ENCODE measurements at places on chromosomes 4 and X. TPM values are rescaled to one million over a fixed set of nuclear protein-coding genes. Genes with fewer than 3 reads are reported as not detected.

DNA sequence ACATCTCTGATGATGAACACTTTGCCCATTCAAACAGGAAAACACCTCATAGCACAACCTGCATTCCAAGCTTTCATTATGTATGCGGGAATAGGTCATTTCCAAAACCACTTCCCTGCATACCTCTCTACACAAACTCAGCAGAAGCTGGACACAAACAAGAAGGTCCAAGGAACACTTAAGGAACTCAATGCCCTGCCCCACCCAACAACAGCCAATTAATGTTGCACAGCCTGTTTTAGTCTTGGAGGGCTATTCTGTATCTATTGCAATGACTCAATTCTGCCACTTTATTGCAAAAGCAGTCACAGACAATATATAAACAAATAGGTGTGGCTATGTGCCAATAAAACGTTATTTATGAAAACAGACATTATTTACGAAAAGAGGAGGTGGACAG lies 16.7 kb downstream of the OPHN1 start:
- no peak for DNase-seq

The HMGN5 gene
- 2.1 TPM for total RNA-seq

The EMD gene
- total RNA-seq: 21.7 TPM

GRCh38 chr4:186643501-186644310 lies 80.0 kb downstream of the FAT1 start:
- no peak for DNase-seq

The VSIG1 gene
- total RNA-seq: not detected

DNA sequence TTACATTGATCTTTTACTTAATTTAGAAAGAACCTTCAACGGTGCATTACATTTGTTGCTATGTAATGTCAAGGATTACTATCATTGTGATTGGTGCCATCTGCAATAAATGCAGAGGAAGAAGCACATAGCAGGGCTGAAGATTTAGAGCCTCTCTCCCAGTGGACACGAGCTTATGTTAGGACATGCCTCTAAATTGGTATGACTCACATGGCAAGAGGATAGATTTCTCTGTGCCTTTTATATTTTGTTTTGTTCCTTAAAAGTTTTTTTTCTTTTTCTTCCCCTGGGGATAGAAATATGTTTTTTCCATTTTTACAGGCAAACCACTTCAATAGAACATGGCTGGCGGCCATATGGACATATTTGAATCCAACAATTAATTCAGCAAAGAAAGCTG lies 205.0 kb upstream of the HAND2 start:
- no peak for DNase-seq

The MUC7 gene
- total RNA-seq: not detected

The MAGEA12 gene
- total RNA-seq: not detected

The TBL1X gene
- 4.2 TPM for total RNA-seq

DNA sequence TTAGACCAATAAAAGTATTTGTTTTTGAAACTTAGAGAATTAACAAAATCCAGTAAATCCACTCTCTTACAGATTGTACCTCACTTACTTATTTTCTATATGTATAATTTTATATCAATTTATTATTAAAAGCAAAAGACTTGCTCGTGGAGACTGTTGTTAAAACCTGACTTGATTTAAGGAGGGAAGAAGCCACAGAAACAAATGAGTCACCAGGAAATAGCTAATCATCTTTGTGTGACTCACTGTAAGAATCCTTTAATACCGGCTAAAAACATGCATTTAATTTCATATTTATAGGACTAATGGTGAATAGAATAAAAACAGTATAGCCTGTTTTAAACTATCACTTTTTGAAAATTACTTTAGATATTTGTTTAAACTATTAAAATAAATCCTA lies 29.9 kb upstream of the UBE2NL start:
- DNase-seq: no peak

DNA sequence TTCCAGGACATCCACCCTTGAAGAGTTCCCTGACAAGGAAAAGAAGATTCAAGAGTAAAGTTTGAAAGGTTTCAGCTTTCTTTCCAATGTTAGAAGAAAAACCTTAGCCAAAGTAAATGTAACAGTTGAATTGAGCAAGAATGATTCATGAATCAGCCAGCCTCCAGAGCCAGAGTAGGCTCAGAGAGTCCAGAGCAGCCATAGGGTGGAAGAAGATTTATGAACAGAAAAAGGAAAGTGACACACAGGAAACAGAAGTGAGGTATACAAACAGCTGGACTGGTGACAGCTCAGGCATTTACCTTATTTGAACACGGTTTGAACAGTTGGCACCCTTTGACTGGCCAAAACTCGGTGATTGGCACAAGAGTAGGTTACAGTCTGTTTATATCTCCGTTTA lies 63.2 kb downstream of the QDPR start:
- no peak for DNase-seq

The SMIM9 gene
- total RNA-seq: not detected

DNA sequence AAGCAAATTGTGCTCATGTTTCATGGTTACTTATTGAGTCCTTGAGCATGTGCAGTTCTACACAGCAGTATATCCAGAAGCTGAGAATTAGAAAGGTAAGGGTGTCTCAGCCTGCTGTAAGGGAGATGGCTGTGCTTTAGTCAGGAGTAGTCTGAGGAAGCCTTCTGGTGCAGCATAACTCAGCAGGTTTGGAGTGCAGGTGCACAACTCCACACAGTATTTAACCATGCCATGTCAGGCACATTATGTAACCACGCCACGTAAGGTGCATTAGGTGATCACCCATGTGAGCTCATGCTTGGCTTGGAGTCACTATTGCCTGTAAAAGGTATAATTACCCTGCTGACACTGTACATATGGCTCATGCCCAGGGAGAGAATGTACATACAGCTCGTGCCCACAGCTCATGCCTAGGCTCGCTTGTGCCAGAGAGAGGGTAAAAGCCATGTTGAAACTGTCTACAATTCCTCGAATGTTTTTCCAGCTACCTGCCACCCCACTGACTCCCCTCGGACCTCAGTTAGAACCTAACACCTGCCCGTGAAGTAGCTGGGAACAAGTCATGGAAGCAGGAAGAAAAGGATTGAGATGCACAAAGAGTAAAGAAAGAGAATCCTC lies 37.8 kb downstream of the UCHL1 start:
- no peak for DNase-seq

DNA sequence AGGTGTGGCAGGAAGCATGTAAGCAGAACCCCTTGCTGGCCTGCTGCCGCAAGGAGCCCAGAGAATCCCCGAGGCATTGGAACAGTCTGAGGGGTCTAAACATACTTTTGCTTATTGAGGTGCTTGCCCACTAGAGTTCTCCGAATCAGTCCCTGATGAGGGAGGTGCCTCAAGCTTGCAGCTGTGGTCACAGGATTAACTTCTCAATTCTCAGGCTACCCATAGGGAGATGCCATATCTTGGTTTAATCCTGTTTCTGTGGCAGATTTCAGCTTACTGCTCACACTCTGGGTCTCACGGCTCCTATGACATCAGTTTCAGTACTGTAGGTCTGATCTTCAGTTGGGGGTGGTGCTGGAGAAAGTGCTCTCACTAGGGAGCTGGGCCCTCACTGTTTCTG lies 39.9 kb downstream of the CCNG2 start:
- DNase-seq: no peak

GRCh38 chr4:163392328-163392727 lies 48.6 kb downstream of the NPY5R start:
- no peak for DNase-seq

DNA sequence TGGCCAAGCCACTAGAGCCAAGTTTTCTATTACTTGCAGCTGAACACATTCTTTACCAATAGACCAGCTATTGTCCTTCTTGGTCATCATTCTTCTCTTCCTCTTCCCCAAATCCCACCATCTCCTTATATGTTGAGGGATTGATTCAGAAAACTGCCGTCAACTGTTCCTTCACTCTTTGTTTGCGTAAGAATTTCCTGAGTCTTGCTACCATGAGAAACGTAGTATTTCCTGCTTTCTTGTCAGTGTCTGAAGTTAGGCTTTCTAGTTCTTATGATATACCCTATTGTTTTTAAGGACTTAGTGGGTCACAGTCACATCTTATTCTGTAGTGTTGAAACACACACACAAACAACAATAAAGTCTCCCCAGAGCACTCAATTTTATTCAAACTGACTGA lies 20.1 kb downstream of the IGFBP7 start:
- DNase-seq: no peak

The TIGD4 gene
- 0.94 TPM for total RNA-seq

The DNAAF6 gene
- total RNA-seq: not detected

GRCh38 chr4:184265546-184266351 lies 48.1 kb upstream of the ENPP6 start:
- DNase-seq: peak; percentile 69

DNA sequence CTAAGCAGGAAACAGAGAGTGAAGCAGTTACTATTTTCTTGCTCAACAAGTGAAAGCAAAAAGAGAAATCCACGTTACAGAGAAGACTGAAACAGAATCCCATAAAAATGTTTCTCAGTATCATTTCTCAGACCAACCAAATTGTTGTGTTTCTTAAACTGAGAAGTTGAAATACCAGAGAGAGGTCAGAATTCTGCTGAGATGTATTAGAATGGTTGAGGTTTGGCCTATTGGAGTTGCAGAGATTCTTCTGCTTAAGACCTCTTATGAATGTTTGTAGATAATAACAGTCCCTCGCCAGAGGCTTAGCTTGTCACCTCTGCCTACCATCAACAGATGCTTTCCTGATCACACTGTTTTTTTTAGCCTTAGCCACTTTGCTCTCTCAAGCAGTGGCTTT lies 481.4 kb downstream of the TRIML1 start:
- no peak for DNase-seq

The AFF2 gene
- total RNA-seq: 1.9 TPM

The KIF4A gene
- total RNA-seq: 2.8 TPM

The PPP1R2C gene
- not detected for total RNA-seq

DNA sequence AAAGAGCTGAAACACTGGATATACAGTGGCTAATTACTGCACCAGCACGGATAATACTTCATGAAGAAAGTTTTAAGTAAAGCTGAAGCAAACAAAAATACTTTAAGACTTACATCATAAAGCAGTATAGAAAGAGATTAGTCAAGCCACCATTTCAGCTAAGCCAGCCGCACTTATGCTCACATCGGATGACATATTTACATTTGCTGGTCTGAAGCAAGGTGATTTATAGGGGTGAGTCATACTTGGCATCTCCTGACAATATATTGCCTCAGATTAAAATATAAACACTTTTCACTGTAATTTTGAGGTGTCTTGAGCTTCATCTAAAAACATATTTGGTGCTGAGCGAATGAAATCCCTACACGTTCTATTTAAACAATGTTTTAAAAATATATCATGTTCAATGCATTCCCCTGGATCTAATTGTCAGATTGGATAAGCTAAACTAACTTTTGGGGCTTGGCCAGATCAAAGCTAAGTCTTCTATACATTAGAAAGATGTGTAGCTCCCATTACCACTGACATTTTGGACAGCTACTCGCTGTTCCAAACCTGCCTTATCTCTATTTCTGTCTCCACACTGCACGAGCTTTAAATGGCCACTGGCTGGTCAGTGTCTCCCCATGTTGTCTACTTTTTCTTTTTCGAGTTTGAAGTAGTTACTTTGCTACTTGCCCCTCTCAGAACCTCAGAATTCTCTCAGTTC lies 103.2 kb downstream of the VCX2 start:
- no peak for DNase-seq

The MAGED4 gene
- 2.5 TPM for total RNA-seq

- no peak for DNase-seq
Observed at GRCh38 chr4:174713181-174713580, 115.9 kb downstream of the GLRA3 start.

The MAGEA11 gene
- not detected for total RNA-seq

DNA sequence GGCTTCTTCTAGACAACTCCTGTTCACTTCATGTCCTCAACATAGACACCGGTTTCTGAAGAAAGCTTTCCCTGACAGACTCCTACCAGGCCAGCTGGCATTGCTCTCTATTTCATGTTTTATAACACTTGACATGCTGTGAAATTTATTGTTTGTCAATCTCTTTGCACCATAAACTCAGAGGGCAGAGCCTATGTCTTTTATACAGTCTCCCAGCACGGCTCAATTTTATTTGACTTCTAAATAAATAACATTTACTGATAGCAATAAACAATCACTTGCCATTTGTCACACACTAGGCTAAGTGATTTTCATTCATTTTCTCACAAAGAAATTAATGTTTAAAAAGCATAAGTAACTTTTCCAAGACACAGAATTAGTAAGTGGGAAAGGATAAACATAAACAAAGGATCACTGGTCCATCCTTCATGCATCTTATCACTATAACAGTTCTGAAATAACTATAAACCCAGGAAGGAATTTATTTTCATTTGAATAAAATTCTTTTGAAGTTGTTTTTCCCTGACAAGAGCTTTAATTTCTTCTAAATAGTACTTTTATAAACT lies 577.6 kb downstream of the TECRL start:
- no peak for DNase-seq

The ZCCHC18 gene
- total RNA-seq: not detected

- no peak for DNase-seq
Observed at GRCh38 chr4:39054497-39054896, 7.5 kb upstream of the KLHL5 start.

The LGI2 gene
- 0.83 TPM for total RNA-seq

DNA sequence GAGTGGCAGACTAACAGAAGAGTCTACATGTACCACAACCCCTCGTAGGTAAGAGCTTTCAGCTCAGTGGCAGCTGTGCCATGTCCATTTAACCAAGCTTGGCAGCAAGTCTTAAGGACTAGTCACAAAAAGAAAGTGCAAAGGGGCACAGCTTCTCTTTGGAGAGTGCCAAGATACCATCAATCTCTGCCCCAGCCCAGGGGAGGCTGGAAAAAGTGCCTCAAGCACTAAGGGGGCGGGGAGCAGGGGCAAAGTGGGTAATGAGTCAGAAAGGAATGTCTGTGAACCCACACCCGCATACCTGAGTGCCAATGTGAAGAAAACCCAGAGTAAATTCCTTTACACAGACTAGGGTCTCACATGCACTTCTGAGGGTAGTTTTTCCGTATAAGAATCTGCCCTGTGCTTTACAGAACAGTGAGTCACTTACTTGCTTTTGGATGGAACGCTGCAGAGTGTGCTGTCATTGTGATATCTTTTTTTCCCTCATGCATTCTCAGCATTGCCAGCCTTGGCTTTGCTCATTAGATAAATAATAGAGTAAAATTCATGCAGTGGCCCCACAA lies 219.8 kb downstream of the ZNF674 start:
- DNase-seq: no peak

The SLIT2 gene
- total RNA-seq: 4.3 TPM

- DNase-seq: no peak
Observed at GRCh38 chrX:115912372-115912897, 258.1 kb upstream of the AGTR2 start.

GRCh38 chrX:136712650-136713310 lies 64.8 kb downstream of the CD40LG start:
- DNase-seq: no peak

DNA sequence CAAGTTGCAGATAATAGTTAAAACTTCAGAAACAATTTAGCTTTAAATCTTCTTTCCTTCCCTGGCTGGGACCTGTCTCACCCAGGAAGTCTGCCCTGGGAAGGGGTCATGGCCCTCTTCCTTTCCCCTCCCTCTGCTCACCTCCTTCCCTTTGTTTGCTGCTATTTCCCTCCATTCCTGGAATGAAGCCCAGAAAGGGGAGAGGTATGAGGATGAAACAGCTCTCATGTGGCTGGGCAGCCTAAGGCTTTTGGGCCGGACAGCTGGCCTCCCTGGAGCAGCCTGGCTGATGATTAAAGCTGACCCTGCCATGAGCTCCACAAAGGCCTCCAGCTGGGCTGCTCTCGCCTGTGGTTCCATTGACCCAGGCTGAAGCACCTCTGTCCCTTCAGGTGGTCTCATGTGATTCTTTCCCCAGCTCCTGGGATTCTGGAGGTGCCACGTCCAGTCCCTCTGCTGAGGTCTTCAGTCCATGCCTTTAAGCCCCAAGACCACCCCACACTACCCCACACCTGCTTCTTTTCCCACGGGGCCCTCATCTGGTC lies 202.1 kb downstream of the PTTG2 start:
- DNase-seq: no peak

- no peak for DNase-seq
Observed at GRCh38 chr4:125123570-125124109, 191.1 kb upstream of the FAT4 start.
